ENCODE measurements at places on chromosomes 1 and 21.

DNA sequence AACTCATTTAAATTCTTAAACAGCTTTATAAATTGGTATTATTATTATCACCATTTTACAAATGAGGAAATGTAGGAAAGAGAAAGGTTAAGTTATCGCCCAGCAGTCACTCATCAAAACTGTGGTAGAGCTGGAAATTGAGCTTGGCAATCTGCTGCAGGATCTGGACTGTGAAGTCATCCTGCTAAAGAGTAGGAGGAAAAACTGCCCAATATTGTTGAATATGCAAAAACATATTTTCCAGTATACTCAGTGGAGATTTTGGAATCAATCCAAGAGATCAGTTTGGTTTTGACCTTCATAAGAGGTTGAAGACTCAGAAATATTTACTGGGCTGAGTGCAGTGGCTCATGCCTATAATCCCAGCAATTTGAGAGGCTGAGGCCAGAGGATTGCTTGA is 16.9 kb upstream of the RC3H1 start:
- no peak for DNase-seq

- no peak for DNase-seq
Observed at GRCh38 chr1:185439727-185440415, 122.8 kb upstream of the IVNS1ABP start.

DNA sequence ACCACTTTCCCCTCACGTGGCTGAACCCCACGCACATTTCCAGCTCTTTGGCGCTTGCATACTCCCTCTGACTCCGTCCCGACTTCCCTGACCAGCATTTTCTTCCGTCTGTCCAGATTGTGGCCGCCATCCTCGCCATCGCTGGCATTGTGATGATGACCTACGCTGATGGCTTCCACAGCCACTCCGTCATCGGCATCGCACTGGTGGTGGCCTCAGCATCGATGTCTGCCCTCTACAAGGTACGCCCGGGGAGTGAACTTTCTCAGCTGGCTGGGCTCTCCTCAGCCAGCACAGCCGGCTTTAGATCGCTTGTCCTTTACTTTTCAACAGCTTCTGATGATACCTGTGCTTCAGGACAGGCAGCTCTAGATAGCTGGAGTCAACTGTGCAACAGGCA is 56.8 kb upstream of the COA6 start:
- no peak for DNase-seq

- DNase-seq, result no peak
Observed at GRCh38 chr1:203381151-203381751, 30.3 kb upstream of the FMOD start.

DNA sequence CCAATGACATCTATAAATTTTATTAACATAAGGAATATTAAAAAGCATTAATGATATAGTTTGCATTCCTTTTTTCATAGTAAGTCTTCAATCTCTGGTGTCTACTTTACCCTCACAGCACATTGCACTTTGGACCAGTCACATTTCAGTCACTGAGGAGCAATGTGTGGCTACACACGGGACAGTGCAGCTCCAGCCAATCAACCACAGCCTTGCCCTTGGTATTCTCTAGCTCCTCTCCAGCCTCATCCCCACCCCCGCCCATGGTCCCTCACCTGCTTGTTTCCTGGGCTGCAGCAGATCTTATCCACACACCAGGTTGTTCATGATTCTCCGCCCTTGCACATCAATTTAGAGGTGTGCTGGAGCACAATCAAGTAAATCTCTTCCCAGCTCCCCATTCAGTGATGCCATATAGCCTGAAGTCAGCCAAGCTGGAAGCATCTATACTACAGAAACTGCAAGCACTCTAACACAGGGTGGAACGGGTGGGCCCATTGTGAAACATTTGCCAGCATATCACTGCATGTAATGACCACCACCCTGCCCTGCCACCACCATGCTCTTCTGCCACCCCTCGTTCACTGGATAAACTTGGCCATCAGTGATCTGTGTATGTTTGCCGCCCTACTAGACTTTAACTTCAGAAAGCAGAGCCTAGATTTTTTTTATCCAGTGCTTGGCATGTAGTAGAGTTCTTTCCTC is 93.0 kb upstream of the SLC44A3 start:
- no peak for DNase-seq

- DNase-seq, result no peak
Observed at GRCh38 chr1:244680667-244681066, 27.7 kb downstream of the DESI2 start.

GRCh38 chr1:231319080-231319479 is 18.6 kb downstream of the EXOC8 start:
- DNase-seq, result no peak

- DNase-seq, result no peak
Observed at GRCh38 chr1:155964193-155964592, 14.2 kb downstream of the ARHGEF2 start.

- no peak for DNase-seq
Observed at GRCh38 chr21:38256599-38257302, at the start of gene KCNJ15. Gene KCNJ15, plus strand, starts transcription at chr21:38256991. Its CDS starts 42,271 bp downstream, at chr21:38299262.

DNA sequence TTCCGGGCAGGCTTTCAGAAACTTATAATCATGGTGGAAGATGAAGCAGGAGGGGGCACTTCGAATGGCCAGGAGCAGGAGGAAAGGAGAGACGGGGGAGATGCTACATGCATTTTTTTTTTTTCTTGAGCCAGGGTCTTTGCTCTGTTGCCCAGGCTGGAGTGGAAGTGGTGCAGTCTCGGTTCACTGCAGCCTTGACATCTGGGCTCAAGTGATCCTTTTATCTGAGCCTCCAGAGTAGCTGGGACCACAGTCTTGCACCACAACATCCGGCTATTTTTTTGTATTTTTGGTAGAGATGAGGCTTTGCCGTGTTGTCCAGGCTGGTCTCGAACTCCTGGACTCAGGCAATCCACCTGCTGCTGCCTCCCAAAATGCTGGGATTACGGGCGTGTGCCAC is 61.6 kb downstream of the SELENOF start:
- no peak for DNase-seq

DNA sequence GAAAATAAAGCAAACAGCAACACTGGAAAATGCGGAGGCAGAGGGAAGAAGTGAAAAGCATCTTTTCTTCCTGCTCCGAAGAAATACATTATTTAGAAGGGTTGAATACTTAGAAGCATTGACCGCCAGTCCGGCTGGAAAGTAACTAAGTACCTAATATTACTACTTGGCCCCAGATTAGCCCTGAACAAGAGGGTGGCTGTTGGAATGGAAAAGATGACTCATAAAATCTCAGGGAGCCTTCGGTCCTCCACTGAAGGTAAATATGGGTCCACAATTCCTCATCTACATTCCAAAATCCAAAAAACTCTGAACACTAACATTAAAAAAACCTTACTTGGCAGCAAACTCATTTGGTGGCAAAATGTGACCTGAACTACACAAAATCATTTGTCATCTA is 40.1 kb downstream of the BCAR3 start:
- no peak for DNase-seq

- DNase-seq, result peak; percentile 89
Observed at GRCh38 chr1:27594564-27595510, 9.1 kb downstream of the AHDC1 start.

DNA sequence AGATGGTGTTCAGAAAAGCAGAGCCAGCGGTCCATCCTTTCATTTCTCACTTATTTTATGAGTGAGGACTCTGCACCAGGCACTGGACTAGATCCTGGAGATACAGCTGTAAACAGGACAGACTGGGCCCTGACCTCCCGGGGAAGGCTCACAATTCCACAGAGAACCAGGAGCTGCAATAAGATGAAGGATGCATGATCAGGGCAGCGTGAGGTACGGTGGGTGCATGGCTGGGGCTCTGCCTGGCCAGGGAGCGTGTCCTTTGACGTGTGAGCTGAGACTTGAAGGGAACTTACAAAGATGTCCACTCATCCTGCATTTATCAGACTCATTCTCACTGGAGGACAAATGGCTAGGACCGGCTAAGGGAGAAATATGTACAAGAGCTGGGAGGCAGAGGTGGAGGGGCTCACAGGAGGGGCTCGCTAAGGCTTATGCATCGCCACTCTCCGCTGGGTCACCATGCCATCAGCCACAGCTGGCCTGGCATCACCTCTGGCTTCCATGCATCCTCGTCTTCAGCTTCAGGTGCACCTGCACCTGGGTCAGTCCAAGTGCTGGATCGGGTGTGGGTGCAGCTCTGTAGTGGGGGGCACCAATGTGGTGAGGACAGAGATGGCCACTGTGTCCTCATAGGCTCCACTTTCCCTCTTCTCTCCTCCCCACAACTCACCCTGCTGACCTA is 213.9 kb downstream of the TOMM20 start:
- no peak for DNase-seq

DNA sequence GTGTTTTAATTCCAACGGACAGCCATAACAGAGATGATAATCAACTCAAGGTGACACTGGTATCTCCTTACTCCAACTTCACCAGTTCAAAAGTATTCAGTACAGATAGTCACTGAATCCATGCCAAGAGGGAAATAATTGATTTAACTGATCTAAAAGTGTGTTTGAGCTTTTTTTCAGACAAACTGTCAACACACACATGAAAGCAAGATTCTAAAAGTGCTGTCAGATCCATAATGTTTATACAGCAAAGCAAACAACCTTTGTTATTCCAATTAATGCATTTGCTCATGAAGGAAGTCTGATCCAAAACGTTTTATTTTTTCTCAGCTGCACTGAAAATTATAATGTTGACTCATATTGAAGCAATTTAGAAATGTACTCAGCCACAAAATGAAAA is 5.9 kb upstream of the PRKAA2 start:
- DNase-seq, result no peak

DNA sequence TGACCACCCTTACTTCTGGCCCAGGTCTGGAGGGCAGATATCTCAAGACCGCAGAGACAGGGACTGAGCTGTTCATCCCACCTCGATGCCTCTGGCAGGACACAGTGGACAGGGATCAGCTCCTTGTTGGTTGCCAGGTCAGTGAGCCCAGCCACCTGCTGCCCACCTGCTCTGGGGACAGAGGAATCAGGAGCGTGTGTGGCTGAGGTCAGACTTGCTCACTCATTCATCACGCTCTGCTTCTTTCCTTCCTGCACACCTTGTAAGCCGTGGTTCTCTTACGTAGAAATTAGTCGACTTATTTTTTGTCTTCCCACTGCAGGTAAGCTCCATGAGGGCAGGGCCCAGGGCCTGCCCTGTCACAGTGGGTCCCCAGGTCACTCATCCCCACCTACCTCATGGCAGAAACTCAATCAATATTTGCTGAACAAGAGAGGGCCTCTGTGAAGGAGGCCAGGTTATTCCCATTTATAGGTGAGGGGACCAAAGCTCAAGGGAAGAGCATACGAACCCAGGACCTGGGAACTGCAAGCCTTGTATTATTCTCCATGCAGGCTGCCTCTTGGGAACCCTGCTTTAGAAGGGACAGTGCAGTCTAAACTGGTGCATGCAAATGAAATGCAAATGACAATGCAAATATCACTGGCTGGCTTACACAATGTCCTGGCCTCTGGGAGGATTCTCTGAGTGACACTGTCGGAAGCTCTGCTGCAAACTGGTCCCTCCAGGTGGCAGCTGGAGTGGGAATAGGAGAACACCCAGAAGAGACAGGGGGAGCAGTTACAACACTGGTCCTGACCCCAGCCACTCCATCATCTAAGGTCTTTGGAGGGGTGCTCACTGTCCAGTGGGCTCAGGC is 58.4 kb upstream of the PAX7 start:
- no peak for DNase-seq

DNA sequence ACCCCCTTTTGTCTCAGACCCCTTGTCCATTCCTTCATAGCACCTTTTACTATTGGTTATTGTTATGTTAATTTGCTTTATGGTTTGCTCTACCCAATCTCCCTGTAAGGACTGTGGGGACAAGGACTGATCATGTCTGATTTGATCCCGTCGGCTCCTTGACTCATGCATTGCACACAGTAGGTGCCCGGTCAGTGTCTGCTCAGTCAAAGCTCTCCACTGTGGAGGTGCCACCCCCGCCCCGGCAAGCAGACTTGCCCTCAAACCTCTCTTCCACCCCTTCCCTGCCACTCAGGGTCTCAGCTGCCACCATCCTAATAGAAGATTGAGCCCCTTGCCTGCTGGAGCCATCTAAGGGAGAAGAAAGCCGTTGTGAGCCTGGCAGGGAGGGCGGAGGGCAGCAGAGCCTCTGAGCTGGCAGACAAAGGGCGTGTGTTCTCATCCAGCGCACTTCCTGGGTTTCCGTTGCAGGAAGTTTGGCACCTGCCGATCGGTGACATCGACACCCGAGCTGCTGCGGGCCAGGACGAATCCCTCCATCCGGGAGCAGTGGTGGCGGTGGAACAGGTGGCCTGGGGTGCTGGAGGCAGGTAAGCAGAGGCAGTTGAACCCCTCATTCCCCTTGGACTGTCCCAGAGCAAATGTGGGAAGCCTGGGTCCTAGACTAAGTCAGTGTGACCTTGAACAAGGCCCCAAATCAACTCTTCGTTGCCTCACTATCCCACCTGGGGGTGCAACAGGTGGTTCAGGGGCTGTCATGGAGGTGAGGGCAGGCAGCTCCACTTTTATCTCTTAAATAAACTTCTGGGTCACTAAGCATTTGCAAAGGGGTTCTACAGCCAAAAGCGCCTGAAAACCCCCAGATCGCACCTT is 2.2 kb upstream of the FBLIM1 start:
- DNase-seq, result no peak

DNA sequence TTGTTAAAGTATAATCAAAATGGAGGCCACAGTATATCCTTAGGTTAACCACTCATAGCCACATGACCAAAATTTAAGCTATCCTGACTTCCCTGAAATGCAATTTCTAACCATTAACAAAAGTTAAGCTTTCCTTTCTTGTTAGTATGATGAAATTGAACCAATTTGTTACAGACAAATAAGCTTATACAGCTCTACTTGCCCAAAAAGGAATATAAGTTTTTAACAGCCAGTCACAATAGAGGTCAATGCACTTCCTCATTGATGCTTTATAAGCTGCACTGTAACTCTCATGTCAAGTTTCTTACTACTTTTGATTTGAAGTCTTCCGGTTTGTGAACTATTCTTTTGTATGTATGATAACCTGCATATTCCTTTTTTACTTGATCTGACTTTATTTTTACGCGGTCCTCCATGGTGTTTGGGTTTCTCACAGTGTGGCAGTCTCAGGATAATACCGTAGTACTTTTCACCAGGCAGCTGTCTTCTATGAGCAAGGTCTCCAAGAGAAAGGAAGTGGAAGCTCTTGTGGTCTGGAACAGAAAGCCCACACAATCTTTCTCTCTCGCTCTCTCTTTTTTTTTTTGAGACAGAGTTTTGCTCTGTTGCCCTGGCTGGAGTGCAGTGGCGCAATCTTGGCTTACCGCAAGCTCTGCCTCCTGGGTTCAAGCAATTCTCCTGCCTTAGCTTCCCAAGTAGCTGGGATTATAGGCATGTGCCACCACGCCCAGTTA is 331.6 kb downstream of the SRGAP2C start:
- no peak for DNase-seq

- DNase-seq, result no peak
Observed at GRCh38 chr1:168421399-168422004, 122.3 kb downstream of the XCL2 start.

- DNase-seq, result peak; percentile 44
Observed at GRCh38 chr1:36400825-36401601, 3.3 kb upstream of the LSM10 start.

GRCh38 chr1:1115136-1115785 is 628 bp downstream of the C1orf159 start:
- no peak for DNase-seq

GRCh38 chr21:15795533-15795932 is 65.8 kb downstream of the USP25 start:
- no peak for DNase-seq

Data from head of caudate nucleus (tissue), 42 donors.